ENCODE measurements at places on chromosomes 4 and X.

- no peak for DNase-seq
Measured at GRCh38 chrX:19673375-19674040, 158.2 kb upstream of the MAP3K15 start.

DNA sequence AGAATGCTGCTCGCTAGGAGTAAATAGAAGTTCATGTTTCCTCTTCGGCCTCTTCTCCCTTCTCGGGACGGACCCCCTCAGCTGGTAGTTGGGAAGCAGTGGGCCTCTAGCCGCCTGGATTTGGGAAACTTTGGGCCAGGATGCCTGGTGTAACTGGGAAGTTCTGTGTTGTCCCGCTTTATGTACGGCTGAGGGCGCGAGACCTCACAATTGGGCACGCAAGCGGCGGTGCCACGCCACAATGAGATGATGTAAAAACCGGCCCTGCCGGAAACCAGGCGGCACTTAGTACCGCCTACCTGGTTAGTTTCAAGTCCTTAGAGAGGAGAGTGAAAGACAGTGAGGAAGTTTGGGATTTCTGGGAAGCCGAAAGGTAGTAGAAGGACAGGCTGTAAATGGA lies at the start of gene CT83:
CT83 (minus strand) TSS at position 155 of the 400 bp plus-strand sequence; CDS start at position 35, 120 bp downstream.
- no peak for DNase-seq

DNA sequence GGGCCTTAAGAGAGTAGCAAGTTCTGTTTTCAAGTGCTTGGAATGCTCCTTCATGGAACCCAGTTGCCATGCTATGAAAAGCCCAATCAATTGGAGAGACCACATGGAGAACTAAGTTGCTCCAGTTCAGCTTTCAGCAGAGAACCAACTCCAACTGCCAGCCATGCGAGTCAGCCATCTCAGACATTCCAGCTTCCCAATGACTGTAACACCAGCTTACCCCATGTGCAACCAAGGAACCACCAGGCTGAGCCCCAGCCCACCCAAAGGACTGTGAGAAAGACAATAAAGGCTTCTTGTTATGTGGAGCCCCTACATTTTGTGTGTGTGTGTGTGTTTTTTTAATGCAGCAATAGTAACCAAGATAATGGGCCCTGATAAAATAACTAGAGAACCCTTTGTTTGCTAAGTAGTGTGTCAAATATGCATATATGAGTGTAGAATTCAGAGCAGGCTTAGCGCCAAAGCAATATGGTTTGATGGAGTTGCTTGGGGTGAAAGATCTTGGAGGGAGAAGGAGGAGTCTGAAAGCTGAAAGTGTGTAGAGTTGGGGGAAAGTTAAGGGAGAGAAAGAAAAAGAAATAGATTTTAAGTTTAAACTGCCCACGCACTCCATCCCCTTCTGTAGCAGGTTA lies 35.0 kb upstream of the CCKAR start:
- no peak for DNase-seq

GRCh38 chr4:138035781-138036258 lies 206.3 kb downstream of the SLC7A11 start:
- no peak for DNase-seq

DNA sequence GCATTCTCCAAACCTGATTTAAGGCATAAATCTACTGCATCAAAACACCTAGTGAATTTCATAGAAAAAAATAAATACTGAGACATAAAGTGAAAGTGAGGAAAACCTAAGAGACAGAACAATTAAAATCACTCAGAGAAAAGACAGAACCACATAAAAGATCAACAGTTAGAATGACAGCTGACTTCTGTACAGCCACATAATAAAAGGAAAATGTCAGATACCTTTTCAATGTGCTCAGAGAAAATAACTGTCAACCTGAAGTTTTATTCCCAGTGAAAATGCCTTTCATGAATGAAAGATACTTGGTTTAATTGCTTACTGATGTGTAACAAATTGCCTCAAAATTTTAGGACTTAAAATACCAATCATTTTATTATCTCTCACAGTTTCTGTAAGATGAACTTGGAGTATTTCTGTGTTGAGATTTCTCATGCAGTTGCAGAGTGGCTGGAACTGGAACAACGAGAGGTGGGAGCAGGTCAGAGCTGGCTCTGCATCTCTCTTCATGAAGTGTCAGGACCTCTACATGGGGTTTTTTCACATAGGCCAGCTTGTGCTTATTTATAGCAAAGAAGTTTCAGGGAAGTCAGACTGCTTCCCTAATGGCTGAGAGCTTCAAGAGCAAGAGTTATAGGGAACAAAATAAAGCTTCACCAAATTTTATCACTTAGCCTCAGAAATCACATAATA lies 11.9 kb upstream of the POF1B start:
- DNase-seq = no peak

GRCh38 chr4:1321946-1322650 lies 24.9 kb upstream of the UVSSA start:
- no peak for DNase-seq

GRCh38 chrX:35292522-35292921 lies 349.9 kb downstream of the FAM47B start:
- DNase-seq = no peak

DNA sequence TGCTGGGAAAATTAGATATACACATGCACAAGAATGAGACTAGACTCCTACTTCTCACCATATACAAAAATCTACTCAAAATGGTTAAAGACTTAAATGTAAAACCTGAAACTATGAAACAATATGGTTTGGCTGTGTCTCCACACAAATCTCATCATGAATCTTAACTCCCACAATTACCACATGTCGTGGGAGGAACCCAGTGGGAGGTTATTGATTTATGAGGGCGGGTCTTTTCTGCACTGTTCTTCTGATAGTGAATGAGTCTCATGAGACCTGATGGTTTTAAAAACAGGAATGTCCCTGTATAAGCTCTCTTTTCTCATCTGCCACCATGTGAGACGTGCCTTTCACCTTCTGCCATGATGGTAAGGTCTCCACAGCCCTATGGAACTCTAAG lies 48.5 kb upstream of the DDX60 start:
- no peak for DNase-seq

GRCh38 chr4:138242076-138242833 lies at the start of gene SLC7A11:
TSS of gene SLC7A11 (minus strand) at chr4:138242349. CDS start at chr4:138242069, 280 bp downstream.
- no peak for DNase-seq

DNA sequence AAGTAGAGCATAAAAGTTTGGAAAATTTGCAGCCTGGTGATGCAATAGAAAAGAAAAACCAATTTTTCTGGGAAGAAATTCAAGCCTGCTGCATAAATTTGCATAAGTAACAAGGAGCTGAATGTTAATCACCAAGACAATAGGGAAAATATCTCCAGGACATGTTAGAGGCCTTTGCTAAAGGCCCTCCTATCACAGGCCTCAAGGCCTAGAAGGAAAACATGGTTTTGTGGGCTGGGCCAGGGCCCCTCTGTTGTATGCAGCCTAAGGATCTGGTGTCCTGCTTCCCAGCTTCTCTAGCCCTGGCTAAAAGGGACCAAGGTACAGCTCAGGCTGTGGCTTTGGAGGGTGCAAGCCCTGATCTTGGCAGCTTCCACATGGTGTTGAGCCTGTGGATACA lies 6.2 kb upstream of the RTL3 start:
- no peak for DNase-seq

DNA sequence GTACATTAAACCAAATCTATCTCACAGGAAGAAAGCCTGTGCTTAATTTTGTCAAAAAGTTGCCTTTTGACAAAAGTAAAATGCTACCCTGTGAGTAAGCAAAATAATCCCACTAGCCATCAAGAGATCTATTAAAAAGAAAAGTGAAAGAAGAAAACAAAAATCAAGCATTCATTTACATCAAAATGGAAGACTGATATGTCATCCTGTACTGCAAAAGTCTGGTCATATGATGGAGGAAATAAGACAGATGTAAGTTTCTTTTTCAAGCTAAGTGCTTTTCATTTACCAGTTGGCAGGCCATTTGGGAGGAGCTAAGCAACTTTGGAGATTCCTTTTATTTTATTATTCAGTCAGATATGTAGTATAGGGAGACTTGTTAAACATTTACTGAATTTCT lies 387.4 kb downstream of the SPOCK3 start:
- no peak for DNase-seq

- DNase-seq = no peak
Measured at GRCh38 chrX:115021121-115021520, 3.7 kb upstream of the IL13RA2 start.

DNA sequence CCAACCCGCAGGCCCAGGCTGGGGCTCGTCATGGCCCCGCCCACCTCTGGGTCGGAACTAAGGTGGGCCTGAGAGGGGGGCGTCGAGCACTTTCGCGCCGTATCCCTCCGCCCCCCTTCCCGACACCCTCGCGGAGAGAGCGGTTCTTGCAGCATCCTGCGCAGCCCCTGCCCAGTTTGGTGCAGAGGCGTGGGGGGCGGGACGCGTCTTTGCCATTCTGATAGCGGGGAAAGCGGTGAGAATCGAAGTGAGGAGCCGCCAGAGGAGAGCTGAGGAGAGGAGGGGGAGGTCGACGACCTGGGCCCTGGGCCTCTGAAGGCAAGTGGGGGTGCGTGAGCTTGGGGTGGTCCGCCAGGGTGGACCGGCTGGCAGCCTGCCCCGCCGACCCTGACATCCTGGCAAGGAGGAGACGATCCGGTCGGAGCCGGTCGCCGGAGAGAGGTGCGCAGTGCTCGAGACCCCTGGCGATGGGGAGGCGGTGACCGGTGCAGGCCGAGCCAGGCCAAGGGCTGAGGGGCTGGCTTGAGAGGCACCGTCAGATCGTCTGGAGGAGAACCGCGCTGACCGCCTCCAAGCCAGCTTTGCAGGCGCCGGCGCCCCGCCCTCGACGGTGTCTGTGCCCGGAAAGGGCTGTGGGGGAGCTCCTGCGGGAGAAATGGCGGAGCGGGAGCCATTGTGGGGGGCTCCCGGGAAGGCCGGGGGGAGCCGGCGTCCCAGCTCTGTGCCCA lies 25.5 kb downstream of the GPRASP3 start:
- DNase-seq = peak; percentile 2

DNA sequence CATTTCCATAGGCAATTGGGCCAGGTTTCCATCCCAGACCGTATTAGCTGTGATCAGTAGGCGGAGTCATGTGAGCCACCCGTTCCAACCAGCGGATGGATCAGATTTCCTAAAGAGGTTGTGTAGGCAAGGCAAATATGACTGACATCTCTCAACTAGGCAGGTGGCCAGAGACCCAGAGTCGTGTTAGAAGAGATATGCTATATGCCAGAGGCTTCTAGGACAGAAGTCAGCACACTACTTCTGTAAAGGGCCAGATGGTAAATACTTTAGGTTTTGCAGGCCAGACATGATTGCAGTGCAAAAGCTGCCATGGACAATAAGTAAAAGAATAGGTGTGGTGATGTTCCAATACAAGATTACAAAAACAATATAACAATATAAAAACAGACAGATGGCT lies 788.4 kb downstream of the RPA4 start:
- no peak for DNase-seq

- DNase-seq = no peak
Measured at GRCh38 chrX:1466971-1467561, 14.4 kb upstream of the ASMTL start.

DNA sequence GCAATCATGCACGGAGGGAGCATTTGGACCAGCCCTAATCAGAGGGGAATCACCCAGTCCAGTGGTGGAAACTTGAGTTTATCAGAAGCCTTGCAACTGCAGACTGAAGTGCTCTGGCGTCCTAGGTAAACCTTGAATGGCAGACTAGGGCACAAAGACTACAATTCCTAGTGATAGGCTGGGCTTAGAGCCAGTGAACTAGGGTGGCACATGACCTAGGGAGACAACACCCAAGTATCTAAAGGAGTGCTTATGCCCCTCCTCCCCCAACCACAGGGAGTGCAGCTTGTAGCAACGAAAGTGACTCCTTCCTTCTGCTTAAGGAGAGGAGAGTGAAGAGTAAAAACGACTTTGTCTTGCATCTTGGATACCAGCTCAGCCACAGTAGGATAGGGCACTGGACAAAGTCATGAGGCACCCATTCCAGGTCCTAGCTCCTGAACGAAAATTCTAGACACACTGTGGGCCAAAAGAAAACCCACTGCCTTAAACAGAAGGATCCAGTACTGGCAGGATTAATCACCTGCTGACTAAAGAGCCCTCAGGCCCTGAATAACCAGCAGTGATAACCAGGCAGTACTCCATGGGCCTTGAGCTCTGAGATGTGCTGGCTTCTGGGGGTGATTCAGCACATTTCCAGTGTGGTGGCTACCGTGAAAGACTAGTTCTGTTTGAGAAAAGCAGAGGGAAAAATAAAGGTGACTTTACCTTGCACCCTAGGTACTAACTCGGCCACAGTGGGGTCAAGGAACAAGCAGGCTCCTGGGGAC lies 58.7 kb upstream of the STARD8 start:
- DNase-seq = no peak

- no peak for DNase-seq
Measured at GRCh38 chr4:107804956-107805355, 19.8 kb upstream of the SGMS2 start.

- DNase-seq = no peak
Measured at GRCh38 chrX:69614886-69615285, 1.0 kb upstream of the EDA start.

GRCh38 chr4:77155631-77156452 lies 1.2 kb upstream of the CCNG2 start:
- DNase-seq = no peak

GRCh38 chrX:150547375-150548115 lies 20.9 kb upstream of the MTM1 start:
- DNase-seq = no peak

DNA sequence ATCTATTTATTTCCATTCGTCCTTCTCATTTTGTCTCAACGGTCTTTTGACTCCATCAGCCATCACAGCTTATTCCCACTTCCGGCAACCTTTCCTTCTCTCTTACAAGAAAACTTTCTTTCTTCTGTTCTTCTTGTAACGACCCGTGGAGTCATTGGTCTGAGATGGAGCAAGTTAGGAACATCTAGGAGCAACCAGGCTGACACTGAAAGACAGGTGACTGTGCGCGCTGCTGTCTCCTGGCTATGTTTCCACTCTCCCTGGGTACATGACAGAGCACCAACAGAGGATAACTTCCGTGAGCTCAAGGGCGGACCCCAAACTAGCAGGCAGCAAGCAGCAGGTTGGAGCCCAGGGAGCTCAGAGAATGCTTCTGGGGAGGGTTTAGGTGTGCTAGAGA lies 2.5 kb downstream of the FGF5 start:
- DNase-seq = no peak

- no peak for DNase-seq
Measured at GRCh38 chr4:118180776-118181175, 146.5 kb downstream of the NDST3 start.

- no peak for DNase-seq
Measured at GRCh38 chr4:76276813-76277212, 25.3 kb downstream of the FAM47E start.

- no peak for DNase-seq
Measured at GRCh38 chr4:147772056-147772455, 40.2 kb downstream of the ARHGAP10 start.

- DNase-seq = no peak
Measured at GRCh38 chr4:153348006-153348405, 3.5 kb downstream of the MND1 start.

- no peak for DNase-seq
Measured at GRCh38 chr4:1215141-1216075, 33.5 kb downstream of the CTBP1 start.

GRCh38 chr4:179472164-179472563 lies 2029.9 kb upstream of the AGA start:
- DNase-seq = no peak

- DNase-seq = no peak
Measured at GRCh38 chr4:133555671-133556070, 406.6 kb downstream of the PCDH10 start.

All from activated naive CD4-positive, alpha-beta T cell (primary cell).